ENCODE measurements at places on chromosomes 4 and X.

GRCh38 chrX:71017396-71017939, 50.7 kb downstream of the SNX12 start:
- no peak for DNase-seq

- no peak for DNase-seq
Observed at GRCh38 chr4:77501240-77501639, 104.4 kb upstream of the CXCL13 start.

GRCh38 chrX:49838374-49838773, 9.3 kb downstream of the PAGE4 start:
- peak; percentile 5 for DNase-seq

DNA sequence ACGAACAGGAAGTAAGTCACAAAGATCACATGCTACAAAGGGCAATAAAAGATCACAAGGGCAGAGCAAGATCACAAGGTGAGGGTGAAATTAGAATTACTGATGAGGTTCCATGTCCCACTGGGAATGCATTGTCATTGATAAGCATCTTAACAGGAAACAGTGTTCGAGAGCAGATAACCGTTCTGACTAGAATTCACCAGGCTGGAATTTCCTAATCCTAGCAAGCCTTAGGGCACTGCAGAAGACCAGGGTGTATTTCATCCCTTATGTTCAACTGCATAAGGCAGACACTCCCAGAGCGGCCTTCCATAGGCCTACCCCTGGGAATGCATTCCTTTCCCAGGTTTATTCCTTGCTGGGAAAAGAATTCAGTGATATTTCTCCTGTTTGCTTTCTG, 980.6 kb upstream of the LCORL start:
- no peak for DNase-seq

- DNase-seq = no peak
Observed at GRCh38 chr4:25560605-25561004, 95.0 kb upstream of the SLC34A2 start.

- DNase-seq = no peak
Observed at GRCh38 chrX:118976599-118977340, 2.4 kb downstream of the LONRF3 start.

DNA sequence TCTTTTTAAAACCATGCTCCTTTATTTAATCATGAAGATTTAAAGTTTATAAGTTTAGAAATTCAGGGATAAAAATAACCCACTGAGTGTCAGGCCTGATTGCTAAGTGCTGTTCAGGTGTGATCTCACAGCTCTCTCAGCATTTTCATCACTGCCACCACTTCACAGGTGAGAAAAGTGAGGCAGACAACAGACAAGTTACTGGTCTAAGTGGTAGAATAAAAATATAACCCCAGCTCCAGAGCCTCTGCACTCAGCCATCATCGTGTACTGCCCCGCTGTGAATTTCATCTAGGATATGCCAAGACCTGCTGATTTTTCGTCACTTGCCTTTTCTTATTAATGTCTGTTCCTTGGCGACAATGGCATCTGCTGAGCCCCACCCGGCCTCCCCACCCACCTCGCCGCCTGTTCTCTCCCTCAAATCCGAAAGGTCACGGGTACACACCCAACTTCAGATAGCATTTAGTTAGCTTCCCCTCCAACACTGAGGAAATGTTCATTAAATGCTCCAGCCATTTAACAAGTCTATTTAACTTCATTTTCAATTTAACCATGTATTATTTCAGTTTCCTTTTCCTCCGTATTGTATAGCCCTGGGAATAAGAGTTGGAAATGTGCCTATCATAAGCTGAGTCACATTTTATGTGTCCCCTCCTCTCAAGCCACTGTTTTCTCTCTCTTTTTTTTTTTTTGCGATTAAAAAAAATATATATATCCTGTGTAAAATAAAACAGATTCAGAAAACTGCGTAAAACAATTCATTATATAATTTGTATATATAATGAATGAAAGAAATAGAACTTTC, 236.5 kb downstream of the CBR4 start:
- DNase-seq = no peak

- peak; percentile 53 for DNase-seq
Observed at GRCh38 chrX:103157496-103158316, 57.2 kb upstream of the BEX4 start.

- no peak for DNase-seq
Observed at GRCh38 chrX:85851418-85851817, 195.9 kb downstream of the CHM start.

- no peak for DNase-seq
Observed at GRCh38 chrX:9635803-9636202, 129.8 kb downstream of the GPR143 start.

DNA sequence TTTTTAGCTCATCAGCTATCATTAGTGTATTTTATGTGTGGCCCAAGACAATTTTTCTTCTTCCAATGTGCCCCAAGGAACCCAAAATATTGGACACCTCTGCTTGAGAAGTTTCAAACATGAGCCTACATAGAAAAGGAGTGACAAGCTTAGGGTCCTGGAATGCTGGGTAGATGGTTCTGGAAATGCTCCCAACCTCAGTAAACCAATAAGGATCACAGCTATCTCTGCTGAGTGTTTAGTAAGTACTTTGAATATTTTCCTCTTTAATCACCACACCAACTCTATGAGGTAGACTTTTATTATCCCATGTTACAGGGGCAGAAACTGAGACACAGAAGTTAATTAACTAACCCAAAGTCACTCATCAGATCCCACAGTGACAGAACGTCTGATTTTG, 164.9 kb upstream of the KLF3 start:
- no peak for DNase-seq

GRCh38 chrX:115400960-115401359, 111.4 kb downstream of the LUZP4 start:
- DNase-seq = no peak

GRCh38 chr4:36556984-36557383, 275.6 kb downstream of the DTHD1 start:
- no peak for DNase-seq

DNA sequence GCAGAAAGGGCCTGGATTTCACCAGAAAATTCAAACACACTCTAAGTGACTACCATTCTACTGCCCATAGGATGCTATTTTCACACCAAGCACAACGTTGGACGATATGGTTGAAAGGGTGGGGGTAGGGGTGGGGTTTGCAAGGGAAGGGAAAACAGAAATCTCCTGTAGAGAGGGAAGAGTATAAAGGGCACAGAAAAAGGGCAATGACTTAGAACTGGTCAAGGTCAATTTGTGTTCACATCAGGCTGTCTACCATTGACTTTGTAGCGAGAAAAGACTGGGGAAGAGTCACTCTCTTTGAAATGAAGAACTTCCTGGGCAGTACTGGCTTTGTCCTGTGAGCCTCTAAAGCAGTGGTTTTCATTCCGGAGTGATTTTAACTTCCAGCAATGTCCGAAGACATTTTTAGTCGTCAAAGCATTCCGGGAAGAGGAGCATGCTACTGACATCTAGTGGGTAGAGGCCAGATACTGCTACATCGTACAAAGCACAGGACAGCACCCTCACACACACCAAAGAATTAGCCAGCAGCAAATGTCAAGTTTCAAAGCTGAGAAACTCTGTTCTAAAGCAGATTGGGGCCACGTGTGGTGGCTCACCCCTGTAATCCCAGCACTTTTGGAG, 48.4 kb upstream of the SLC7A3 start:
- DNase-seq = no peak

GRCh38 chr4:99855678-99856077, 38.5 kb downstream of the LAMTOR3 start:
- no peak for DNase-seq

Measured in hematopoietic multipotent progenitor cell treated with erythropoietin and hydrocortisone succinate and interleukin-3 and kit ligand, for 17 days (in vitro differentiated cells).